Psoas muscle (tissue), 8 donors: ENCODE measurements at places on chromosomes 3 and 15. TPM values are rescaled to one million over a fixed set of nuclear protein-coding genes. Genes with fewer than 3 reads are reported as not detected.
A peak's percentile ranks its signal among the peaks of the same experiment; 100 is the strongest.

- no peak for DNase-seq
Measured at GRCh38 chr3:8893001-8893400, 70.3 kb downstream of the RAD18 start.

The GOLGA8K gene
- polyA plus RNA-seq = 0.03 TPM

The MKRN3 gene
- 1.3 TPM for polyA plus RNA-seq

- DNase-seq = no peak
Measured at GRCh38 chr15:29100486-29101000, 169.1 kb downstream of the NSMCE3 start.

GRCh38 chr3:150771600-150771999, 8.6 kb upstream of the SIAH2 start:
- DNase-seq = no peak

The SLCO2A1 gene
- 0.72 TPM for polyA plus RNA-seq

- peak; percentile 57 for DNase-seq
Measured at GRCh38 chr3:126394179-126394976, at the start of gene CFAP100. TSS of gene CFAP100 (plus strand) at chr3:126394909. CDS start at chr3:126396001, 1,092 bp downstream.

DNA sequence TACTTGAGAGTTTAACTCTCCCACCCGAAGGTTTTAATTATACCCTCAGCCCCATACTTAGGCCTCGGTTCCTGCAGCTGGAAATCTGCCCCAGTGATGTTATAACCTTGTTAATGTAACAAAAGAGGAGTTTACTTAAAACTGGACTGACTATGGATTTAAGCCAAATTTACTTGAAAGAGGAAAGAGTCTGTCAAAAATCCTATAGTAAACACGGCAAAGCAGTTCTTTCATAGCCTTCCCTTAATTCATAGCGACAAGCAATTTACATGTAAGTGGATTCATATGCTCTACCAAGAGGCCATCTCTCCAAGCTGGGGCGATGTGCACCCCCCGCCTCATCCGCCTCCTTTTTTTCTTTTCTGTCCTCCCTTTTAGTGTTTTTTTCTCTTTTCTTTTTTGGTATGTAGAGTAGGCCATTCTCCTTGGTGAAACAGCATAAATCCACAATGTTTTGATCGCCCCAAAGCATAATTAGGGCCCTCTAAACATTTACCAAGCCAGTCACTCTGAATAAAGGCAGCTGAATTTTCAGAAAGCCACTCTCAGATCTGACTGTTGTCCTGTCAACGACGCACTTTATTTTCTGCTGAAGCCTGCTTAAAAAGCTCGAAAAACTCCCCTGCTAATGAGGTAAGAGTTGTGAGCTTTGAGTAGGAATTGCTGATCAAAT, 373.1 kb upstream of the WNT5A start:
- no peak for DNase-seq

- DNase-seq = no peak
Measured at GRCh38 chr3:49705390-49705960, 14.0 kb downstream of the AMIGO3 start.

The ZNF662 gene
- polyA plus RNA-seq = 0.53 TPM

- no peak for DNase-seq
Measured at GRCh38 chr3:157447026-157447694, 10.5 kb downstream of the PTX3 start.

The DIS3L gene
- polyA plus RNA-seq = 41.5 TPM

DNA sequence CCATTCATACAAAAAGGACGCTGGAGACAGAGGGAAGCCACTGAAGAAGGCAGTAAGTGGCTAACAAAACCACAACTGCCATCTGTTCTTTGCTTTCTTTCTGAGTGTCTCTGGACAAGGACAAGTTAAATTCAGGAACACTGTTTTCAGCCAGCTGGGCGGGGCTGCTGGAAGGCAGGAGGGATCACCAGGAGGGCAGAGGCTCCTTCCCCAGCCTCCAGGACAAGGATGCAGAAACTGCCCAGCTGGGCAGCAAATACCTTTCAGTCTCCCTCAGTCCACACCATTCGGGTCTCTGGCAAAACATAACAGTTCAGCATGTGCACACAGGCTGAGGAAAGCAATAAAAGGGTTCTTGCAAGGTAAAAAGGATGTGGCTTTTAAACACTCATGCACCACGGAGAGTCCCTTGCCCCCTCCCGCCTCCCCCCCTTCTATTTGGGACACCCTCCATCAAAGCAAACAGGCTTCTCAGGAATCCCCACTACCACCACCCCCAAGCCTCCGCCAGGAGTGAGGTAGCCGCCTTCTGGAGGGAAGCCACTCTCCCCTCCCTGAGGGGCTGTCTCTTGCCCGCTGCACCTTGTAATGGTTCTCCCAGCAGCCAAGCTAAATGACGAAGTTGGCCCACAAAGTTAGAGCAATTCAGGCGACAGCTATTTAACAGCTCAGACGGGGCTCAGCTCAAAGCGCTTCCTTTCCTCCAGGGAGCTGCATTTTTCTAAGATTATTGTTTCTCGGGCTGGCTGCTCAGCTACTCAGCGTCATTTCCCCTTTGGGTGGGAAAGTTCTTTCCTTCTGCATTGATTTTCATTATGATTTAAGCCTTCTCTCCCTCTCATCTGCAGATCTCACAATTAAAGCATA, 3.8 kb downstream of the HEG1 start:
- peak; percentile 74 for DNase-seq

DNA sequence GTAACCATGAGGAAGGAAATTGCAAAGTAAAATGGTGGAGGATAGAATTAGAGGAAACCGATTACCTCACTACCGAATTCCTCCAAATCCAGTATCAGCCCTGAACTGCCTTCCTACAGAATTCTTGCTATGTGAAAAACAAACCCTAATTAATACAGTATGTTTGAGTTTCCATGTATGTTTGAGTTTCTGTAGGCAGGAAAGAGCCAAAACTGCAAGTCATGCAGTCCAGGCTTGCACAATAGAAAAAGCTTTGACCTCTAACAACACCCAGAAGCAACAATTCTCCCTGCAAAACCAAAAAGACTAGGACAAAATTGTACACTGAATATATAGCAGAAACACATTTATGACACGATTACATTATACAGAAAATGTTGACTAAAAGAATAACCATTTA, 614.8 kb downstream of the DIPK2A start:
- no peak for DNase-seq

The ELL3 gene
- 4.6 TPM for polyA plus RNA-seq

- DNase-seq = no peak
Measured at GRCh38 chr3:187264911-187265310, 26.6 kb downstream of the MASP1 start.

DNA sequence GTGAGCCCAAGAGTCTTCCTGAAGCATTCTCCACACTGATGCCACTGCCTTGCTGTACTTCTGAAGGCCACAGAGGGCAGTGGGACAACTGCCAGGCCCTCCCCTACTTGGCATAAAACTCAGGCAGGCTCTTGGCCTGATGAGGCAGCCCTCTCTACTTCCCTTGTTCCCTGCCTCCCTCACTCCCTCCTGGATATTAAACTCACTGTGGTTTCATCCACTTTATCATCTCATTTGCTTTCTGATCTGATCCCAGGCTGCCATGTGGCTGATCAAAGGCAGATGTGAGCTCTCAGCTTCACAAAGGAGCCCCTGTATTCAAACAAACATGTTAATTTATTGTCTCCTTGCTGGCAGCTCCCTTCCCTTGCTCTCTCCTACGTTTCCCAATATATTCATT, 533.5 kb downstream of the IGSF11 start:
- no peak for DNase-seq

The SPTBN5 gene
- 0.29 TPM for polyA plus RNA-seq

The CLRN1 gene
- polyA plus RNA-seq = not detected

- DNase-seq = no peak
Measured at GRCh38 chr3:43373560-43373928, 87.2 kb downstream of the SNRK start.

- DNase-seq = peak; percentile 29
Measured at GRCh38 chr15:40944510-40945296, 8.6 kb upstream of the CHAC1 start.

The CA12 gene
- 0.25 TPM for polyA plus RNA-seq

- DNase-seq = no peak
Measured at GRCh38 chr3:197201791-197202452, 96.5 kb downstream of the DLG1 start.

The ST3GAL6 gene
- 14.9 TPM for polyA plus RNA-seq

DNA sequence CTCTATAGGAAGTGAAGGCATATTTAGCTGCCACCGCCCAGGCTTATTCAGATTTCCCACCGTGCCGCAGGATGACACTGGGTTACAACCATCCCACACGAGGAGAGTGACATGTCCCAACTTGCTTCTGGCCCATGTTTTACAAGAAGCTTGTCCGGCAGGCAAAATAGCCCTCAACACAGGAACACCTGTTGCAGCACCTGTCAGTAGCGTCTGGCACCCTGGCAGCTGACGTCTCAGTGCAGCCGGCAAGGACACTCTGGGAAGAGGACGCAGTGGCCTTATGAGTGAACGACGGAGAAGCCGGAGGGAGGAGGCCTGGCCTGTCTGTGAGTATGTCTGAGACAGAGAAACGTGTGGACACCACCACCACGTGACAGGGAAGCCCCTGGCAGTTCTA, 32.1 kb downstream of the FAM174B start:
- peak; percentile 73 for DNase-seq

The RPN1 gene
- 135 TPM for polyA plus RNA-seq

The TAGLN3 gene
- polyA plus RNA-seq = not detected

DNA sequence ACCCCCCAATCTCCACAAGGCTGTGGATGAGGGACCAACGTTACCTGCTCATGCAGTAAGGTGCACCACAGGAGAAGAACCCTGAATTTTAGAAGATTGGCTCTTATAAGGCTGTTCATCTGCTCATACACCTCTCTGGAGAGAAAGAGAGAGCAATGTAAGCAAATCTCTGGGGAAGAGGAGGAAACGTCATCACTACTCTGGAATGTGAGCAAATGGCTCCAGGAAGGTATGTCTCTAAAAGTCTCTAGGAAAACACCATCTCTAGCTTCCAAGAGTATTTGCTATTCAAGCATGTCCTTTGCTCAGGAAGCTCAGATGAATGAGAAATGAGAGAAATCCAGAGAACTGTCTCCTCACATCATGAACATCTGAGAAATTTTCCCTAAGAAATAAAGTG, 235.4 kb downstream of the TBL1XR1 start:
- DNase-seq = no peak

DNA sequence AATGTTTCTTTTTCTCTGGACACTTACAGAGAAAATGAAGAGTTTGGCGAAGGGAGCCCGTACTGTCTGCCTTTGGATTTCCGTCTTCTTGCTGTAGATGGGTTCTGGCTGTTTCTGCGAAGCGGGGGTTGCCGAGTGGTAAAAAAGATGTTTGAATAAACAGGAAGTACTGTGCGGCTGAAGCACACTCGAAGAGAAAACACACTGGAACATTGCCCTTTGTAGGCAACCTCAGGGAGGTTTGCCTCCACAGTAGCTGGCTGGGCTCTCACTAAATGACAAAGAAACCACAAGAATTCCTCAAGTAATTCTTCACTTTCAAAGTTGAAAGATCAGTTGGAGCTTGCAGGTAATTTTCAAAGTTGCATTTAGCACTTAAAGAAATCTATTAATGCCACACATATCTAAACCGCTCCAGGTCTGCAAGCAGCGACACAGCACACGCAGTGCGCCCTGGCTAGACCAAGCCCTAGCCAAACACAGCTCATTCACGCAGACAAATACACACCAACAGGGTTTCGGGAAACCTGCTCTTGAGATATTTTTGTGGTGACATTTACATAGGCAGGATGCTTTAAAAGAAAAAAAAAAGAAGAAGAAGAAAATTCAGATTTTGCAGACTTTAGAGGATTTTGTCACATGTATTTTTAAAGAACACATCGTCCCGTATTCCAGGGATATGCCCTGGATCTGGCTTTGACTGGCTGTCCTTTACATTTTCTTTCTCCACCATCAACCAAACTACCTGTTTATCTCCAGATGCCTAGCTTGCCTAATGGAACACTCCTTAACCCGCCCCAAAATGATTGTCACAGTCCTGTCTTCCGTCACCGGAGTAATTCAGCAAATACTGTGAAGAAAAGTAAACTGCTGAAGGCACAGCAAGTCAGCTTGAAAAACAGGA, 452.8 kb downstream of the FOXP1 start:
- peak; percentile 47 for DNase-seq

- no peak for DNase-seq
Measured at GRCh38 chr3:39013289-39013688, 38.5 kb downstream of the SCN11A start.

DNA sequence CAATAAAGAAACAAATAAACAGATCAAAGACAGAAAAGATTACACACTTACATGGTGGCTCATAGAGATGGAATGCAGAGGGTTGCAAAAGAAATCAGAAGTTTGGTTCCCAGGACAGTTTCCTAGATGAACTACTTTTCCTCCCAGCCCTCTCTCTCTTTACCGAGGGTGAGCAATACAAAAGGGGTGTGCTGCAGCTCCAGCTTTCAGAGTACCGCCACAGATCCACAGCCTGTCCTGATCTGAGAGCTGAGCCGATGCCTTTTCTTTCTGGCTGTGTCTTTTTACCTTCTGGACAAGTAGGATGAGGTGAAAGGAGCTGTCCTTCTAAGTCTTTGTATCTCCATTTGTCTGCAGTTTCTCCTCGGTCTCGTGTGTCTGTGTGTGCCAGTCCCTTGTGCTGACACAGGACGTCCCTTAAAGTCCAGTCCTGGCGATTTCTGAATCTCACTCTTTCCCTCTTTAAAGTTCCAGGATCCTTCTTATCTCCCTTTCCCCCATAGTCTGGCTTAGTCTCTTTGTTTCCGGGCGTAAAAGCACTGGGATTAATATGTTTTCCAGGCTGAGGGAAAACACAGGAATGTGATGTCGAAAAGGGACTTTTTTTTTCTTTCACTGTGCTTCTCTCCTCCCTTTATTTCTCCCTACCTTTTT, 540 bp downstream of the CCDC80 start:
- no peak for DNase-seq

DNA sequence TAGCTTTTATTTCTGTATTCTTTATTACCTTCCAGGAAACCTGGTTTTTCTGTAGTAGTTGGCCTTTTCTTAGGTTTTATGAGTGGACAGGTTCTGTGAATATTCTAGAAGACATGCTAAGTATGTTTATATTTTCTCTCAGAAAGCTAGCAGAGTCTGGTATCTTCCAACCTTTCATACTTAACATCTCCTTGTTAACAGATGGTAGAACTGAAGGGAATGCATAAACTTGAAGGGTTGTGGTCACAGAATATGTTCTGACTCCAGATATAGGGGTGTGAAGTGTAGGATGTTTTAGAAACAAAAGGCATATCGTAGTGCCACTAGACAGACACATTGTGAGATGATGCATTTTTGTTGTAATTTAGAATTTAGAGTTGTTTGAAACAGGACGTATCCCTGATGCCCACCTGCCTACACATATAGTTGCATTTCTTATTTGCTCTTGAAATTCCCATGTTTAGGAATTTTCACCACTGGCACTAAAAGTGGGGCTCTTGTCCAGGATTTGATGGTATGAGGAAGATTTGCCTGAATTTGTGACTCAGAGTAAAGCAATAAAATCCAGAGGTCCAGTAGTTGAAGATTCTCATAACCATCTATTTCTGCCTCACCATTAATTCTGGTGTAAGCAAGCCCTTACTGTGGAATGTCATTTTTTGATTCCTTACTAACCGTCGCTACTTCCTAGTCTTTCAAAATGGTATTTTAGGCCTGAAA, 274.5 kb downstream of the FEZF2 start:
- no peak for DNase-seq

The TLR9 gene
- polyA plus RNA-seq = 0.08 TPM

GRCh38 chr3:11312166-11312565, 40.0 kb downstream of the ATG7 start:
- no peak for DNase-seq
